ENCODE measurements at places on chromosomes 13 and 19. TPM values are rescaled to one million over a fixed set of nuclear protein-coding genes. Genes with fewer than 3 reads are reported as not detected.

DNA sequence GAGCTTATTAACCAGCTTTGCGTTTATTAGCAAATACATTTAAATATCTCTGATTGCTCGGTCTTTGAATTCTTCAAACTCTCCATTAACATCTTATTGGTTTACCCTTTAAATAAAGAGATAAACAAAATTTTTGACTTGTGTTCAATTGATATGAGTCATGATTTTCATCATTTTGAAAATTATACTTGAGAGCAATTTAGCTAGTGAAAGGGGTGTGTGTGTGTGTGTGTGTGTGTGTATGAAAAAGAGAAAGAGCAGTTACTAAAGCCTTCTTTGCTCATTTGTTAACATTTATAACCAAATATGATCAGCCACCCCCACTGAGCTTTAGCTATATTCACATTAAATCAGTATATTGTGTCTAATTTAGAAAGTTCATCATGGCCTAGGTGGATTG is 48.3 kb upstream of the FAM216B start:
- H3K27ac ChIP-seq = no peak overlapping the region
- peaks cover 6% of the 10 kb centered on the region for H3K4me1 ChIP-seq
- no peak for DNase-seq

- no peaks in the 10 kb centered on the region for H3K36me3 ChIP-seq
- no peak overlapping the region for H3K4me3 ChIP-seq
- H3K27me3 ChIP-seq = no peaks in the 10 kb centered on the region
- no peaks in the 10 kb centered on the region for H3K4me1 ChIP-seq
These were observed 648.3 kb upstream of the ARGLU1 start for GRCh38 chr13:107216046-107216755.

DNA sequence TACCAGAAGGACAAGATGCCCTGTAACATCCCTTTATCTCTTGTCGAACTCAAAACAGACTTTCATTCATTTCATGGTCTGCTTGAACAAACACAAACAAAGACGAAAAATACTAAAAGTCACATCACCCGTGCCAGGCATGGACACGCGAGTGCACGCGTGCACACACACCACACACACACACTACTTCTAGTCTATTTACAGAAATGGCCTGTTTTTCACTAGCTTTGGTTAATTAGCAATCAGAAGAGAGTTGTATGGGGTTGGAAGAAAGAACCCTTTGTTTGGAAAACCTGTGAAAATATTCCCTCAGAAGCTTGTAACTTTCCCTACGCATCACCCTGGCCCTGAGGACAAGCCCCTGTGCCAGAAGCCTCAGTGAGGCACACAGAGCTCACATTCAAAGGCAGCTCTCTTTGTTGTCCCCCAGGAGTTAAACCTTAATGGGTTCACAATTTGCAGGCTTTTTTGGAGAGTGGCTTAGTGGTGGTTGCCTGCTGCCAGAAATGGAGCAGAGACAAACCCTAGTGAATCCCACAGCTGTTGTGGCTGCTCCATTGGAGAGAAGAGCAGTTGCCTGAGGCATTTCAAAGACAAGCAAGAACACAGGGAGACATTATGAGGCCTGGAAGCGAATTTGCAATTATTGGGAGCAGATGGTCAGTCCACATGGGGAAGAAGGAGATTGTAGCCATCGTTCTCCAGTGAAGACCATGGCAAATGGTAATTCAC is 55.9 kb downstream of the STARD13 start:
- peaks cover 6% of the 10 kb centered on the region for H3K36me3 ChIP-seq
- H3K4me1 ChIP-seq = peaks cover 46% of the 10 kb centered on the region
- no peak overlapping the region for H3K4me3 ChIP-seq
- no peaks in the 10 kb centered on the region for H3K27me3 ChIP-seq

- no peaks in the 10 kb centered on the region for H3K27me3 ChIP-seq
- no peak for DNase-seq
- H3K36me3 ChIP-seq = peaks cover 9% of the 10 kb centered on the region
- H3K4me3 ChIP-seq = peak overlapping the region; percentile 60
These were observed 2.7 kb upstream of the CAPNS1 start for GRCh38 chr19:36136964-36137686.

The CYP4F8 gene
- polyA plus RNA-seq = not detected

DNA sequence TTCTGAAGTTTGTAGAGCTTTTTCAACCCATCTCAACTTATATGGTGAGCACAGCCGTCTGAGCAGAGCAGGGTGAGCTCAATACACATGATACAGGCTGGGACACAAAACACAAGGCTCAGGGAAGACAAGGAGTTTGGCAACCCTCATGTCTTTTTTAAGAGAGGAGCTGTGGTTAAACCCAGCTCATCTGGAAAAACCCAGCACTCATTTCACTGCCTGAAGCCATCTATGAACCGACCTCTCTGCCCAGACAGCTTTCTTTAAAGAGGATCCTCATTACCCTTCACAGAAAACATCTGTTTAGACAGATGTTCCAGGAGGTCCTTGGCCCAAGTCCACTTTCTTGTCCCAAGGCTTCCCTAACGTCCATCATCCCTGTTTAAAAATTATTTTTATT is 170.0 kb upstream of the TSHZ3 start:
- no peak overlapping the region for H3K4me3 ChIP-seq
- H3K4me1 ChIP-seq = no peaks in the 10 kb centered on the region
- H3K27ac ChIP-seq = no peak overlapping the region
- no peaks in the 10 kb centered on the region for H3K36me3 ChIP-seq
- no peak for DNase-seq
- H3K27me3 ChIP-seq = no peaks in the 10 kb centered on the region

DNA sequence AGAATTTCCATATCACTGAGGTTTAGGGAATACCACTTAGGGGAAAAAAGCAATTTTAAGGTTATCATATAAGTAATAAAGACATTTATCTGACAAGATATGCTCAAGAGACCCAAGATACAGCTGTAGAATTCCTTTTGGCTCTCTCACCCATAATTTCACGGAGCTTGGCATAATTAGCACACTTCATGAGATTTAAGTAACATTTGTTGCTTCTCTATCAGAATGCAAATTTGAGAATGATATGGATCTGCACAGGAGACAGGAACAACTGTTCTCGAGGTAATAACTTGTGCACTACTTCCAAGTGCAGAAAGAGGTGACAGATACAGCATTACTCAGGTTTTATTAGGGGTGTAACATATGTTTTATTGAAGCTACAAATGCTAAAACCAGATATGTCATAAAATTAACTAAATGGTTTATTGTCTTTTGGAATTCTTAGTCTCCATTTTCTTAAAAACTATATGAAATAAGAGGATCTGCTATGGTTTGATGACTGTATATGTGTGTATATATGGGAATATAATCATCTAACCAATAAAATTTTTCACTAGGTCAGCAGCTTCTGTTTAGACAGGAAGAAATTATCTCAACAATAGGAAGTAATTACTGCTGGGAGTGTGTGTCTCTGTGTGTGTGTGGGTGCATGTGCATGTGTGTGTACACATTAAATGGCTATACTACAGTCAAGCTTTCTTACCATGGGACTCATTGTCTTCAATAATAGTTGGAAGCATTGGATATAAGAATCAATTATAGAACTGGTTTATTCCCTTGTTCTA is 401.3 kb downstream of the PCDH17 start:
- no peak overlapping the region for H3K4me3 ChIP-seq
- H3K27me3 ChIP-seq = no peaks in the 10 kb centered on the region
- no peaks in the 10 kb centered on the region for H3K36me3 ChIP-seq
- no peaks in the 10 kb centered on the region for H3K4me1 ChIP-seq

DNA sequence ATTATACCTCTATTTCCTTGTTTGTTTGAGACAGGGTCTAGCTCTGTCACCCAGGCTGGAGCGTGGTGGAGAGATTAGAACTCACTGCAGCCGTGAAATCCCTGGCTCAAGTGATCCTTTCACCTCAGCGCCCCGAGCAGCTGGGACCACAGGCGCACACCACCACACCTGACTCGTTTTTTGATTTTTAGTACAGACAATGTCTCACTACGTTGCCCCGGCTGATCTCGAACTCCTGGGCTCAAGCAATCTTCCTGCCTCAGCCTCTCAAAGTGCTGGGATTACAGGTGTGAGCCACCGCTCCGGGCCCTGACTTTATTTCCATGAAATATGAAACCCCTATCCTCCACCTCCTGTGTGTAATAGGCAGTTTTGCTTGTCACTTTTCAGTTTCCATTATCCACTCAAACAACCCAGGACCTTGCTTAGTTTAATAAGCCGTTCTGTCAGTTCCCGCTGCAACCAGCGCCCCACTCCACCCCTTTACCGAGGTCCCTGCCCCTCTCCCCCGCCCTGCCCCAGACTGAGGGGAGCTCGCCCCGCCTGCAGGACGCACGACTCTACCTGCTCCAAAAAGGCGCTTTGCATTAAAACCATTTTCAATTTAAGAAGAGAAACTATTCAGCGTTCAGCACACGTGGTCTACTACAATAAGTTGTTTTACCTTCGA is 16.9 kb downstream of the ZNF816 start:
- no peak overlapping the region for H3K27ac ChIP-seq
- no peak overlapping the region for H3K4me3 ChIP-seq
- H3K36me3 ChIP-seq = peaks cover 6% of the 10 kb centered on the region

The MYCBP2 gene
- polyA plus RNA-seq = 31.3 TPM

DNA sequence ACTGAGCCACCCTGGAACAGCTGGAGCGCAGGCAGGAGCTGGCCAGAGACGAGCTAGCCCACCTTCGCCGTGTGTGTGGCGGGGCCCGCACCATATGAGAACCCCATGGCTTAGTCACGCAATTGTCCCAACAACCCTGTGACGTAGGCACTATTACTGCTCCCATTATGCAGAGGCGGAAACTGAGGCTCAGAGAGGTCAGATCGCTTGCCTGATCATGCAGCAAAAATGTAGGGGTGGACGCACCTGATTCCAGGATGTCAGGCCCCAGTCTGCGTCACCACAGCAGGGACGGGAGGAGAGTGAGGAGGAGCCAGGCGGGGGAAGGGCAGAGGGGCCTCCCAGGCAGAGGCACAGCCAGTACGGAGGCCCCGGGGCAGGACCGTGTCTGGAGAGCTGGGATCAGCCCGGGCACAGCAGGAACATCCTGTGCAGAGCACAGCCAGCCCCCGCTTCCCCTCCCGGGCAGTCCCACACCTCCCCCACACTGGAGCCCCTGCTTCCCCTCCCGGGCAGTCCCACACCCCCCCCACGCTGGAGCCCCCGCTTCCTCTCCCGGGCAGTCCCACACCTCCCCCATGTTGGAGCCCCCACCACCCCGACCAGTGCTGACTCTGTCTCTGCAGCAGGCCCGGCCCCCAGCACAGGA is 16.7 kb downstream of the PIP5K1C start:
- no peaks in the 10 kb centered on the region for H3K27me3 ChIP-seq
- H3K27ac ChIP-seq = no peak overlapping the region
- peaks cover 6% of the 10 kb centered on the region for H3K4me1 ChIP-seq
- no peak overlapping the region for H3K4me3 ChIP-seq

The ERF gene
- 83.5 TPM for polyA plus RNA-seq

DNA sequence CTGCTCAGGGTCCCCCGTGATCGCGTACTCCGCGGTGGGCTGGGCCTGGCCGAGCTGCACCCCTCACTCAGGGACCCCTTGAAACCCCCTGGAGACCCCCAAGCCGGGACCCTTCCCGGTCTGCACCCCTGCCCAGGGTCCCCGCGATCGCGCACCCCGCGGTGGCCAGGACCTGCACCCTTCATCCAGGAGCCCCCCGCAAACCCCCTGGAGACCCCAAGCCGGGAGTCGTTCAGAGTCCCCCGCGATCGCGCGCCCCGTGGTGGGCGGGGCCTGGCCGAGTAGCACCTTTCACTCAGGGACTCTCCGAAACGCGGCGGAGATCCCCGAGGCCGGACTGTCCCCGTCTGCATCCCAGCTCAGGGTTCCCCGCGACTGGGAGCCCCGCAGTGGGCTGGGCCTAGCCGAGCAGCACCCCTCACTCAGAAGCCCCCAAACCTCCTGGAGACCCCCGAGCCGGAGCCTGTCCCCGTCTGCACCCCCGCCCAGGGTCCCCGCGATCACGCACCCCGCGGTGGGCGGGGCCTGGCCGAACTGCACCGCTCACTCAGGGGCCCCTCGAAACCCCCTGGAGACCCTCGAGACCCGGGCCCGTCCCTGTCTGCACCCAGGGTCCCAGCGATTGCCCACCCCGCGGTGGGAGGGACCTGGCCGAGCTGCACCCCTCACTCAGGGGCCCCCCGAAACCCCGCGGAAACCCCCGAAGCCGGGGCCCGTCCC is 748 bp downstream of the LMNB2 start:
- no peak for DNase-seq
- peak overlapping the region; percentile 91 for H3K4me3 ChIP-seq
- peak overlapping the region; percentile 66 for H3K27ac ChIP-seq
- peaks cover 3% of the 10 kb centered on the region for H3K36me3 ChIP-seq
- H3K27me3 ChIP-seq = no peaks in the 10 kb centered on the region

The RNF113B gene
- polyA plus RNA-seq = not detected

DNA sequence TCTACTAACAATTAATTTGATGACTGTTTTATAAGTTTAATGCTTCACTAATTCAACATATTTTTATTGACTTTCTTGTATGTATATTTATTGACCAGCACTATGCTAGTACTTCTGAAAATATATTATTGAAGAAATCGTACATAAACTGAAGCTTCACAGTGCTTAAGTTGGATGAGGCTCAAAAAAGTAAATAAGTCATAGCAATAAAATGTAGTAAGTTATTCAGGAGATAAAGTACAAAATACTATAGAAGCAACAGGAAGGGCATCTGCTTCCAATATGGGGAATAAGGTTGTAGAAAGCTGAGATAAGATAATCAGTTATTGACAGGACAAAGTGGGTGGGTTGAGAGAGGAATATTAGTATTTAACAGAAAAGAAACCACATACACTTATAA is 944.9 kb upstream of the MIR17HG start:
- no peaks in the 10 kb centered on the region for H3K27me3 ChIP-seq
- no peak overlapping the region for H3K4me3 ChIP-seq
- H3K27ac ChIP-seq = no peak overlapping the region
- H3K4me1 ChIP-seq = no peaks in the 10 kb centered on the region

DNA sequence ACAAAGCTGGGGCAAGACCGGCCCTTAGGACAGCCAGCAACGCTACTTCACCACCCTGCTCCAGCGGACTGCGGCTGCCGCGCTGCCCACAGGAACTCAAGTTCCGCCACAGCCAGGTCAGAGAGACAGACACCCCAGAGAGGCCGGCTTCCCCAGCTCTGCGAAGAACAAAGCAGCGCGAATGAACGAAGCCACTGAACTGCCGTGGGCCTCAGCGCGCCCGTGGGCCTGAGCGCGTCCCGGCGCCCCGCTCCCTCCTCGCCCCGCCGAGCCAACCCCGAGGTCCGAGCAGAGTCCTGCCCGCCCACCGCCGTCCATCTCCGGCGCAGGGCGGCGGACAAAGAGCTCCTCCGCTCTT is 158.4 kb downstream of the RNF17 start:
- no peaks in the 10 kb centered on the region for H3K36me3 ChIP-seq
- H3K27ac ChIP-seq = peak overlapping the region; percentile 89
- H3K4me1 ChIP-seq = peaks cover 15% of the 10 kb centered on the region
- DNase-seq = no peak

GRCh38 chr19:39438270-39438934 is 2.7 kb upstream of the RPS16 start:
- H3K27me3 ChIP-seq = no peaks in the 10 kb centered on the region
- peaks cover 23% of the 10 kb centered on the region for H3K4me1 ChIP-seq
- no peak overlapping the region for H3K27ac ChIP-seq
- H3K4me3 ChIP-seq = no peak overlapping the region

DNA sequence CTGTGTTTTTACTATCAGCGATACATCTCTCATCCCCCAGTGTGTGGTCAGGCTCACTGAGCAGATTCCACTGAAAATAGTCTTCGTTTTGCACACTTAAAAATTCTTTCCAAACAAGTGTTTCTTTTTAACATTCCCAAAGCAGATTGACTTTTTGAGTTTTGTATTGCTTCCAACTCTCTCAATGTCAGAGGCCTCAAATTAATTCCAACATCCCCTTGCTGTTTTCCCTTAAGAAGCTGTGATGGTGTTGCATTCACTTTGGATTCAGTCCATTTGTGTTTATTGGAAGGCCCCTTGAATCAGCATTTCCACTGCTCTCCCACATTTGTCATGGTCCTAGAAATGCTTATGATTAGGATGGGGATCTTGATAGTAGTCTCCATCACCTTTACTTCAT is 228.7 kb downstream of the KCNRG start:
- H3K4me3 ChIP-seq = no peak overlapping the region
- DNase-seq = no peak
- no peaks in the 10 kb centered on the region for H3K36me3 ChIP-seq
- H3K27me3 ChIP-seq = peaks cover 11% of the 10 kb centered on the region
- H3K27ac ChIP-seq = no peak overlapping the region
- H3K4me1 ChIP-seq = peaks cover 5% of the 10 kb centered on the region
